Urinary bladder (tissue), 4 donors: ENCODE measurements at places on chromosomes 3 and 15. TPM values are rescaled to one million over a fixed set of nuclear protein-coding genes. Genes with fewer than 3 reads are reported as not detected.

DNA sequence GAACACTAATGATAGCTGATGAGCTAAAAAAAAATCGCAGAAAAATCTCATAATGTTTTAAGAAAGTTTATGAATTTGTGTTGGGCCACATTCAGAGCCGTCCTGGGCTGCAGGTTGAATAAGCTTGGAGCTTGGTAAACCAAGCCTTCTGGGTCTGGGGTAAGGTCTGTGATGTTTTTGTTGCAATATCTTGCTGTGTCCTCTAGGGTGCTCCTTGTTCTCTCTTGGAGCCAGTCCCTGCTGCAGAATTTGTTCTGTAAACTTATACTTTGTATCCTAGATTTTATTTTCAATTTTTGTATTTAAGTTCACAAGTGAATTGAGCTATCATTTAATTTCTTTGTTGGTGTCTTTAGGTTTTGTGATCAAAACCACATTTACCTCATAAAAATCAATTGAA, 143.7 kb downstream of the NR1D2 start:
- DNase-seq = no peak

- no peak for DNase-seq
These were observed 455.3 kb upstream of the PDZRN3 start for GRCh38 chr3:74080056-74080461.

GRCh38 chr15:83866692-83867091, 212.8 kb downstream of the ADAMTSL3 start:
- no peak for DNase-seq

DNA sequence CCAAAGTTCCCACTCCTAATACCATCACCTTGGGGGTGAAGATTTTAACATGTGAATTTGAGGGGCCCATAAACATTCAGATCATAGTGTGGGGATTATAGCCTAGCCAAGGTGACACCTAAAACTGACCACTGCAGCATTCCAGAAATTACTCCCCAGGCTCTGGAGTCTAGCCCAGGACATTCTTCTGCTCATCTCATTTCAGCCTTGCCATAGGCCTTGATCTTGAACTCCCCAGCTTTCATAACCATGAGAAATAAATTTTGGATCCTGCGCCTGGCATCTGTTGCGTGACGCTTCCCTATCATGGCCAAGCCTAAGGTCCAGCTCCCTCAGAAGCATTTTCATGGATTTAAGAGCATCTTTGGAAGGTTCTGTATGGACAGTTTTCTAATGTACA, 502.9 kb upstream of the THBS1 start:
- DNase-seq = no peak

- DNase-seq = no peak
These were observed 17.1 kb upstream of the SLC30A4 start for GRCh38 chr15:45539680-45540079.

DNA sequence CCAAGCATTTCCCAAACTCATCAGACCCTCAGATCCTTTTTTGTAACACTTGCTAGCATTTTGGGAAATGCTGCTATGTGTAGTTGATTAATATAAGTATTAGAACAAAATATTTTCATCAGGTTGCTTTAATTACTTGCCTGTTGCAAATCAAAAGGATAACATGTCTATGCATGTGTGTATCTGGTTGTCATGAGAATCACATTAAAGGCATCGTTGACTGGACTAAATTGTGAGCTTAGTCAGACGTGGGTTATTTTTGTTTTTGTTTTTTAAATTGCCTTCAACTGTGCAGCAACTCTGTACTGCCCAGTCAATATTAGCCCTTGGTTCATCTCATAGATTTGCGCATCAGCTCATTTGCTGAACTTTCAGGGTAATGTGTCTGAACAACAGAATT, 81.6 kb downstream of the SLMAP start:
- no peak for DNase-seq

- DNase-seq = no peak
These were observed 55.8 kb upstream of the MYO5C start for GRCh38 chr15:52351206-52351908.

GRCh38 chr15:79572691-79573404, 140.7 kb downstream of the MINAR1 start:
- no peak for DNase-seq

RUVBL1 gene
- 24.2 TPM for total RNA-seq
